ENCODE measurements at places on chromosomes 5 and 9. TPM values are rescaled to one million over a fixed set of nuclear protein-coding genes. Genes with fewer than 3 reads are reported as not detected.

PCAT7 gene
- not detected for total RNA-seq

PLAC8L1 gene
- 0.39 TPM for total RNA-seq

BARHL1 gene
- not detected for total RNA-seq

SNCAIP gene
- total RNA-seq, result not detected

IRX2 gene
- not detected for total RNA-seq

KLHL3 gene
- total RNA-seq, result 26.0 TPM

ROR2 gene
- not detected for total RNA-seq

CER1 gene
- total RNA-seq, result not detected

CAMK4 gene
- 130 TPM for total RNA-seq

SHC3 gene
- total RNA-seq, result not detected
